Left lung (tissue), 14 donors: ENCODE measurements at places on chromosomes 2 and 18.

DNA sequence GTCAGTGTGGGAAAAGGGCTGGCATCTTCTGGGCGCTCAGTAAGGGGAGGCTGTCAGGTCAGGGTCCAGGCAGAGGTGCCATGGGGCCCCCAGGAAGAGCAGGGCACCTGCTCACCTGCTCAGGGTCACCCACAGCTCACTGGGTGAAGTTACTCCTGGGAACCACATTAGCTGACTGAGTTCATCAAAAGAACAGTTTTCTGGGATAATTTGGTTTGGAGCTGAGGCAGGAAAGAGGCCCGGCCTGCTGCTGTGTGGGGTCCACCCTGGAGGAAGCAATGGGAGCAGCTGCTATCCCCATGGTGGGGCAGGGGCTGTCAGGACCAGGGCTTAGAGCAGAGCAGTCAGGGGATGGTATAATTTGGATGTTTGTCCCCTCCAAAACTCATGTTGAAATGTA lies 97.2 kb upstream of the GPC1 start:
- DNase-seq: no peak

GRCh38 chr2:102724016-102724490 lies 37.8 kb upstream of the TMEM182 start:
- no peak for DNase-seq

- no peak for DNase-seq
Measured at GRCh38 chr2:120369250-120369649, 23.3 kb downstream of the INHBB start.

DNA sequence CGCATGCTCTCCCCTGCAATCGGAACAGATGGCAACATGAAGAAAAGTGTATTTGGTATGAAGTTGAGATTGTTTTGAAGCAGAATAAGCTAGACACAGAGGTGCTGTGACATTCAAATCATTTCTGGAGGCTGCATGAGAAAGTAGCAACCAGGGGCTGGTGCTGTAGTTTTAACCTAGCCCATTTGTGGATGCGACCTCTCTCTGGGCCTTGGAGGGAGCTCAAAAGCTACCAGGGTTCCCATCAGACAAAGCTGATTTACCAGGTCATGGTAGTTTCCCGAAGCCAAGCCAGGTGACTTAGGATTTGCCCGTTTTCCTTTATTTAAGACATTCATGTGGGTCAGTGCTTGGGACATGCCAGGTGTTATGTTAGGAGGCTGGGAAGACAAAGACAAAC lies 77.5 kb downstream of the CIB4 start:
- DNase-seq: no peak

- DNase-seq: no peak
Measured at GRCh38 chr18:32542221-32542798, 71.6 kb upstream of the GAREM1 start.

- no peak for DNase-seq
Measured at GRCh38 chr18:32618546-32618945, 147.9 kb upstream of the GAREM1 start.

DNA sequence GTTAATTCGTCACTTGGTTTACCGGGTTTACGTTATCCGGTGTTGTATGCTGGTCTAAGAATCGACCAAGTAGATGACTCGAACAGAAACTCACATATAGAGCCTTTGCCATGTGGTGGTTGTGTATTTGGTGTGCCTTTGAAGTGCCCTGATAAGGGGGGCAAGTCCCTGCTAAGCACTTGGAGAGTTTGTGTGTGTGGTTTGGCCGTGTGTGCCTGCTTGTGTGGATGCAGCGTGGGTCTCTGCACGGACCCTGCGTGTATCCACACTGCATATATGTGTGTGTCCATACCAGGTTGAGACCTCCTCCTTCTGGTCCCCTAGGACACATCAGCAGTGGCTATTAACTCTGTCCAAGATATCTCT lies 2.4 kb upstream of the CELF4 start:
- no peak for DNase-seq

DNA sequence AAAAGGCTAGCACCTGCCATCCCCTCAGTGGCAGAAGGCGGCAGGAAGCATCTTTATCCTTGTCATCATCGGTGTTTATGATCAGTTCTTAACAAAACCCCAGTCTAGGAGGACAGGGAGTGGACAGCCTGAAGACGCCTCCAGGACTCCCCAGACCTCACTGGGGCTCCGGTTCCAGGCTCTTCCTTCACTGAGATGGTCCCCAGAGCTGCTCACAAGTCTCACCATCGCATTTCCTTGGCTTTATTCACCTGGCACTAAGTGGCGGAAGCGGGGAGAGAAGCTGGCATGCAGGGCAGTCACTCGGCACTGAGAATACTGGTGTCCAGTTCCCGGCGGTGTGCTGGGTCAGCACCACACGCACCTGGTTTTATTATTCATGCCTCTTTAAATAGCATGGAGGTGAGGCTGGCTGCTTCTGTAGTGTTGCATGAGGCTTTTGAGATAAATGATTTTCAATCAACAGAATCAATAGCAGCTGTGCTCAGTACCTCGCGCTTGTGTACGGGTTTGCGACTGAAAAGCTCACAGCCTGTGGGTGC lies 68.7 kb downstream of the CABLES1 start:
- DNase-seq: peak; percentile 4

DNA sequence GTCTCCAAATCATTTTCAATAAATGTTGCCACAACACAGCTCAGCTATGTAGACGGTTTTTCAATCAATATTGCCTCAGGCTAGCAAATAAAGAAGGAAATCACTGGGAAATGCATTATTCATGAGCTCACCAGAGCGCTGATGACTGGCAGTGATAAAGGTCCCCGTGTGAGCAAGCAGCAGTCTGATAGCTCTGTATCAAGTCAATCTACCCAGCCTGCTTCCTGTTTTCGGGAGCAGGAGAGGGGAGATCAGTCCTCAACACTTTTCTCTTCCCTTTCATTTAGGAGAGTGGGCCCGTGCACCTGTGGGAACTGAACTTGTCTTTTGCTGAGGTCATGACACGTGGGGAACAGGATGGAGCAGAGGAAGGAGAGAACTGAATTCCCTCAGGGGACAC lies 253.9 kb upstream of the SIX2 start:
- DNase-seq: no peak

DNA sequence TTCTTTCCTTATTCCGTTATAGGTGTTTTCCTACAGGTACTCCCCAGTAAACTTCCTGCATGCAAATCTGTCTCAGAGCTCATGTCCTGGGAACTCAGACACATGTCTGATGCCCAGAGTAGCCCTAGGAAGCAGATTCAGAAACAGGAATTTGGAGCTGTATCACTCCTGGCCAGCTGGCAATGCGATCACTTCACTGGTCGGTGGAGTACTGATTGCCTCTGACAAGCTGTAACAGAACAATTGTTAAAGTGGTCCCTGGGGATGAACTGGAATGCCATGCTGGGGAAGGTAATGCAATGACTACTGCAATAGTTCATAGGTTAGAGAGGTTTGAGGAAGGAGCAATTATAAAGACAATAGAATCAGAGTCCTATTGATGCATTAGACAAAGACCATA lies 131.6 kb upstream of the DOCK10 start:
- no peak for DNase-seq

DNA sequence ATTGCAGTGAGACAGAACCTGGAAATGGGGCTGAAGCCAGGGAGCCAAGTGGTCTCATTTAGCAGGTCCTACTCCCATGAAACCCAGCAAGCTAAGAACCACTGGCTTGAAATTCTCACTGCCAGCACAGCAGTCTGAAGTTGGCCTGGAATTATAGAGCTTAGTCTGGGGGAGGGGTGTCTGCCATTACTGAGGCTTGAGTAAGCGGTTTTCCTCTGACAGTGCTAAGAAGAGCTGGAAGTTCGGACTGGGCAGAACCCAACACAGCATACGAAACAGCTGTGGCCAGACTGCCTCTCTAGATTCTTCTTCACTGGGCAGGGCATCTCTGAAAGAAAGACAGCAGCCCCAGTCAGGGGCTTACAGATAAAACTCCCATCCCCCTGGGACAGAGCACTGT lies 305.7 kb upstream of the SETBP1 start:
- DNase-seq: no peak

- DNase-seq: no peak
Measured at GRCh38 chr18:10400534-10401307, 53.7 kb upstream of the APCDD1 start.

GRCh38 chr18:5787936-5788335 lies 107.4 kb downstream of the TMEM200C start:
- no peak for DNase-seq

GRCh38 chr2:27322301-27322765 lies 564 bp downstream of the MPV17 start:
- DNase-seq: no peak

GRCh38 chr18:45167631-45168280 lies 447.5 kb upstream of the SLC14A2 start:
- no peak for DNase-seq
